Activated CD8-positive, alpha-beta memory T cell treated with anti-CD3 and anti-CD28 coated beads for 4 hours (primary cell): ENCODE measurements at places on chromosomes 7 and 10.

DNA sequence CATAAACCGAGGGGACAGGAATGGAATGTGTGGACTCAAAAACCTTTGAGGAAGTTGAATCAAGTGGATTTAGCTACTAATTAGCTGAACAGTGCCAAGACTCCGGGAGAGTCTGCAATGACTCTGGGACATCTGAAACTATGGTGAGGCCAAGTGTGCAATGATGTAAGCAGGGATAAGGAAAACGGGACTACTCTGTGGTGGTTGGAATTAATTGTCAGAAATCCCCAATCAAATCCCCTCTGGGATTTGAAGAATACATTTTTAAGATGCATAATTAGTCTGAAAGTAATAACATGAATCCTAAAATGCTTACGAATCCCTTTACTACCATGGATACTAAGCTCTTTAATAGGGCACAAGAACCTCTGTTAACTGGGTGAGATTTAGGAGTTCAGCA is 602.8 kb downstream of the NRG3 start:
- DNase-seq: no peak

DNA sequence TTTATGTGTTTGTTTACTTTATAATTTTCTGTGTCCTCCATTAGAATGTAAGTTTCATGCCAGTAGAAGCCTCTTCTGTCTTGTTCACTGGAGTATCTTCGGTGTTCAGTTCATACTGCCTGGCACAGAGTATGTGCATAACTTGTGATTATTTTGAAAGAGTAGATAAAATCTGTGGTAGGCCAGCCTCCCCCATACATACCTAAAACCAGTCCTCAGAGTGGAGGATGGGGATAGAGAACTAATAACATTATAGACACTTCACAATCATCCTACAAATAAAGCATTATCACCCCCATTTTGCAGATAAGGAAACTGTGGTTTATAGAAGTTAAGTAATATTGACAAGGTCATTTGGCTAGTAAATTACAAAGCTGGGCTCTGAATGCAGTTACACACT is 28.0 kb downstream of the VIM start:
- no peak for DNase-seq

DNA sequence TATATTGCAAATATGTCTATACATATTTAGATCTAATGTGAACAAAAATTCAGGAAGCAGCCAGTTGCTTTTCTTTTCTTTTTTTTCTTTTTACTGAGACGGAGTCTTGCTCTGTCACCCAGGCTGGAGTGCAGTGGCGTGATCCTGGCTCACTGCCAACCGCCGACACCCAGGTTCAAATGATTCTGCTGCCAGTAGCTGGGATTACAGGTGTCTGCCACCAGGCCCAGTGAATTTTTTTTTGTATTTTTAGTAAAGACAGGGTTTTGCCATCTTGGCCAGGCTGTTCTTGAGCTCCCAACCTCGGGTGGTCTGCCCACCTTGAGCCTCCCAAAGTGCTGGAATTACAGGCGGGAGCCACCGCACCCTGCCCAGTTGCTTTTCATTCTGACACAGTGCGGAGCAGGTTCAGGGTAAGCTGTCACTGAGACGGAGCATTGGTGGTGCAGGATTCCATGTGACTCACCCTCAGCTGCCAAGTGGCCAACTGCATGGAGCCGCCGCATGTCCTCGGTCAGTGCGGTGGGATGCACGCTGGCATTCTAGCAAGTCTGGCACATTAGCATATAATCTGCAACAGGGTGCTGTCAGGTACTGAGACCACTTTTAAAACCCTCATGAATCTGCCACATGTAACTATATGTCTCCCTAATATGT is 362.7 kb downstream of the DNAJB6 start:
- no peak for DNase-seq

DNA sequence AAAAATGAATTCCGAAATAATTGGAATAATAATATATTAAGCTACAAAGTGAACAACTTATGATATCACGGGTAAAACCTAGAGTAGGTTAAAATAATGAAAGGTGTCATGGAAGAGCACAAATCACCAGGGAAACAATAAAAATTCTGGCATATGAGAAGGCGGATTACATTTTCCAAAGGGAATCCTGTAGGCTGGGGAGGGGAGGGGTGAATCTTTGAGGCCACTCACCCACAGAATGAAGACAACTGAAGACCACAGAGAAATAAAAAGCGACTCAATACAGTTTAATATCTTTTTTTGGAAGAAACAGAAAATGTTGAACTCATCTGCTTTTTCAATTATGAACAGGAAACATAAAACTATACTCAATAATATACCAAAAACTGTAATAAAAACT is 129.4 kb upstream of the HPS1 start:
- DNase-seq: no peak

DNA sequence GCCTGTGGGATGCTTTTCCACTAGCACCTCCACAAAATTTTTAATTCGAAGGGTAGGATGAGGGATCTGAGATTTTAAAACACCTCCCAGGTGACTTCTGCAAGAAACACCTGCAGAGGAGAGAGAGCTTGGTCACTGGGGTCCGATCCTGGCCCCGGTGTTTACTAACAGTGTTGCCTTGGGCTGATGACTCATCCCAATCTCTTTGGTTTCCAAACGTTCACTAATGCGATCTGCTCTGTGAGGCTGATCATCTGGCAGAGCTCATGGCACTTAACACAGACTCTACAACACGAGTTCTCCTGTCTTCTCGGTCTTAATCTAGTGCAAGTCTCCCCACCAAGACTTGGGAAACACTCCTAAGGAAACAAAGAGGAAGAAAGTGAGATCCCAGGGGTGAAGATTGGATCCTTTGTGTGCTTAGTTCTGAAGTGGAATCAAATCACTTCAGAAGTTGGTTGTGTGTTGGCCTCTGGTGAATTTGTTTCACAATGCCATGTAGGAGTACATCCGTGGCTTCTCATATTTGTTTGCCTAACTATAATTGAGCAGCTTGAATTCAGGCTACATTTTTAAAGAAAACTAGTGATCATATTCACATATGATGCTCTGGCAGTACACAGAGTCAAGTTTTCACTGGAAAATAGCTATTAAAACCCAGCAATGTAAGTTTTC is 407.9 kb downstream of the NRG3 start:
- no peak for DNase-seq

- DNase-seq: no peak
These were observed 61.7 kb downstream of the AGK start for GRCh38 chr7:141612861-141613260.
